ENCODE measurements at places on chromosomes 6 and 20.

DNA sequence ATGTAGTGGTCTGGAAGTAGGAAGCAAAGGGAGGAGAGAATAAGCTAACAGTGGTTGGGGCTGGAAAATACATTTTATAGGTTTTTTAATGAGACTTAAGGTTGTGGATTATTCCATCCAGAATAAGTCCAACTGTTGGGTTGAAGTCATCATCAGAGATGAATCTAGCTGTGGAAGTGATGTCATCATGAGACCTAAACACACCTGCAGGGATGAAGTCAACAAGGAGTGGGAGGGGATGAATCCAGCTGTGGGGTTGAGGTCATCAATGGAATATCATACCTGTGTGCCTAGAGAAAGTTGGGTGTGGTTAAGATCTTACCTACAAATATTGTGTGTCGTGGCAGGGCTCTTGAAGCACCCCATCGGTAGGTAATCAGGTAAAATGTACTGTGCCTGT is 730.7 kb downstream of the RFPL4B start:
- no peak for DNase-seq

- DNase-seq = no peak
Observed at GRCh38 chr6:1832358-1832757, 222.6 kb downstream of the FOXC1 start.

- no peak for DNase-seq
Observed at GRCh38 chr6:20204512-20204894, 7.8 kb downstream of the MBOAT1 start.

- DNase-seq = no peak
Observed at GRCh38 chr20:13723011-13723410, 61.7 kb downstream of the ESF1 start.

- DNase-seq = no peak
Observed at GRCh38 chr6:167588181-167588919, 238.4 kb upstream of the AFDN start.

All from omental fat pad (tissue), 4 donors.